Breast epithelium (tissue), 4 donors: ENCODE measurements at places on chromosomes 16 and 17. TPM values are rescaled to one million over a fixed set of nuclear protein-coding genes. Genes with fewer than 3 reads are reported as not detected.

Gene BAIAP3
- total RNA-seq, result 2.7 TPM

DNA sequence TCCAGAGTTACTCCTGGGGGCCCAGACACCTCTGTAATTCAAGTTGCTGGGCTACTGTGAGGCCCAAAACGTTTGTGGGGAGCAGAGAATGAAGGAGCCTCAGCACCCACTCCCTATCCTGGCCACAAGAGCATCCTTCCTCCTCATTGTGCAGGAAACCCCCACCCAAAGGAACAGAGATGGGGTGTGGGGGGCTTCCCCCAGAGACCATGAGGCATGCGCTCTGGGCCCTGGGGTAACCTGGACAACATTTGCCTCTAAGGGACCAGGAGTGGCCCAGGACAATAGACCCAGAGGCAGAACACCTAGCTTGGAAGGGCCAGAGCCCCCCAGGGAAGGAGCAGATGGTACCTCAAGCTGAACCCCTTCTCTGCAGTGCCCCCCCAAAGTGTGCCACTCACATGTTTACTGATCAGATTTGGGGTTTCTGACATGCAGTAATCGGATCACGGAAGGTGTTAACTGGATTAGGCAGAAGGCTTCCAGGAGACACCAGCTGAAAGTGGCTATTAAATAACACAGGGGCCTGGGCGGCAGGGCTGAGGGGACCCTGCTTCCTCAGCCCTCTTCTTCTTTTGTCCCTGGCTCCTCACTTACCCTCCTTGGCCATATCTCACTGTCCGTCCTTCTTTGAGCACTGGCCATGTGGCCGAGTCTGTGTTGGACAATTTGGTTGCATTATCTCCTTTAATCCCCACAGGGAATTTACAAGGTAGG is 50.8 kb downstream of the SDK2 start:
- no peak for DNase-seq

Gene NPIPA8
- not detected for total RNA-seq

DNA sequence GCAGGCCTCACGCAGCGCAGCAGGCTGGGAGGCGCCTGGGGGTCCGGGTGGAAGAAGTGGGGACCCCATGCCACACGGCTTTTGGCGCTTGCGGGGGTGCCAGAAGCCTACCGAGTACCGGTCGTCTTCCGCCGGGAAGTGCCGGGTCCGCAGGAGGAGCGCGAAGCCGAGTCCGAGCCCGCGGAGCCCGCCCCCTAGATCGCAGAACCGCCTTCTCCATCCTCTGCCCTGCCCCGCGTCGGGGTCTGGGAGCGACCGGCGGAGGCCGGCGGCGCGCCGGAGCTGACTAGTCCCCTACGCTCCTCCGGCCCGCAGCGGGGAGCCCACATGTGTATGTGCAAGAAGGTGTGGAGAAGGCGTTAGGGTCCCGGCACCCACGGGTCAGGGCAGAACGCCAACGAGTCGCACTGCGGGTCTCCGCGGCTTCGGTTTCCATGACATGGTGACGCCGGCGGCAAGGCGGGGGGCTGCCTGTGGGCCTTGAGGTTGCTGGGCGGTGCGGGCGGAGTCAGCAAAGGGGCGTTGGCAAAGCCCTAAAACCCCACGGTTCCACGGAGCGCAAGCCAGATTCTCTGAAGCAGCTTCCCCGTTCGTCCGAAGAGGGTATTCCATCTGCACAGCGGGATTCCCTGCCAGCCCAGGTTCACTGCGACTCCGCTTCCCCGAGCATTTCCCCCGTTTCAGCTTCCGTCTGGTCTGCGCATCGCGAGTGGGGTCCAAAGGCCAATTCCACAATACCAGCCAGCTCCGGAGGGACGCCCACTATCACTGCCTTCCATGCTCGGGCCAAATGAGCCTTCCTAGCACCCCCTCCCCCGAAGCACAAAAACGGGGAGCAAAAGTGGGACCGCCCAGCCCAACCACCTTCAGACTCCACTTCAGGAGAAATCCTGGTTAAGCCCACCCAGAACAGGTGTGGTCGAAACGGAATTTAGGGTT is 2.3 kb upstream of the LHX1 start:
- no peak for DNase-seq

DNA sequence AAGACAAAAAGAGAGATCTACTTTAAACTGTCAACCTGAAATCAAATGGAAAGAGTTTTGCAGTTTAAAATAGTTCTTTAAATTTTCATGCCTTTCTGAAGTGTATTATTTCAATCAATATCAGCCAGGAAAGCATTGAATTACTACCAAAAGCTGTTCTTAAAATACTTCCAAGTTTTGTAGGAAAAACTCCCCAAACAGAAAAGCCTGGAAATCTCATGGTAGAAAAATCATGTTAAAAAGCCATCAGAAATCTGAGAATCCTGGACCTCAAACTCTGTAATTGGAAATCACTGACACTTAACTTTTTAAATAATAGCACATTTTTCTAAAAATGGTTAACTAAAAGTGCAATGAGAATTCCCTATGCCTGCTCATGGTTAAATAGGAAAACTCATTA is 63.3 kb upstream of the CNTNAP4 start:
- DNase-seq, result no peak

Gene TMEM88
- 5.7 TPM for total RNA-seq

GRCh38 chr17:66464921-66465320 is 162.5 kb downstream of the PRKCA start:
- no peak for DNase-seq

DNA sequence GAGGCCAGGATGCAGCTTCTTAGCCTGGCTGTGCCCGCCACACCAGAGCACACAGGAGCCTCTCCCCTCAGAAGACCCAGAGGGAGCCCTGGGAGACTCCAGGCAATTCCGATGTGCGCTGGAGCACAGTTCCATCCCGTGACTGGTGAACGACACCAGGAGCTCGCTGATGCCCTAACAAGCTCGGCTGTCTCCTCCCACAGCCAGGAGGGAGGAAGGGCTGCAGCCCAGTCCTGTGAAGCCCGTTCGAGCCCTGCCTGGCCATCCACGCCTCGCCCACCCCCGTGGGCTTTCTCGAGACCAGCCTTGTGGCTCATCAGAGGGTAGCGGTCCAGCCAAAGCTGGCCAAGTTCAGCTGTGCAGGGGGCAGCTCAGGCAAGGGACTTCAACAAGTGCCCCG is 21.8 kb upstream of the RASD1 start:
- DNase-seq, result no peak

- no peak for DNase-seq
These were observed 99.5 kb downstream of the FTO start for GRCh38 chr16:53803451-53803850.

GRCh38 chr17:70181376-70181775 is 12.0 kb downstream of the KCNJ2 start:
- DNase-seq, result no peak

Gene OR1A1
- not detected for total RNA-seq

GRCh38 chr16:27405546-27406451 is 3.8 kb downstream of the IL21R start:
- no peak for DNase-seq

Gene CDH1
- total RNA-seq, result 0.16 TPM

DNA sequence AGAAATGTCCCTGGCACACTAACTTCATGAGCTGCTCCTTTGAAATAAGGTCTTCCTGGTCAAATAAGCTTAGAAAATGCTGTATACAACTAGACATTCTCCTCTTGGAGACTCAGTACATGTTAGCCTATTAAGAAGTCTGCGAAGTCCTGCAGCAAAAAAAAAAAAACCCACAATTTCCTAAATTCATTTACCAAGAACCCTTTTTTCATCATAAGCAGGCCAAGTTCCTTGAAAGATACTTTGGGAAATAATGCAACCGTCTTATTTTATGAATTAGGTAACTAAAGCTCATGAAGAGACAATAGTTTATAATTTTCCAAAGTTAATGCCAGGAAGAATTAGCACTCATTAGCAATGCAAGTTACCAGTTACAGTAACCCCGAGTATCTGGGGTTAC is 49.0 kb upstream of the HAS3 start:
- DNase-seq, result no peak
